ENCODE measurements at places on chromosomes 7 and 10.

DNA sequence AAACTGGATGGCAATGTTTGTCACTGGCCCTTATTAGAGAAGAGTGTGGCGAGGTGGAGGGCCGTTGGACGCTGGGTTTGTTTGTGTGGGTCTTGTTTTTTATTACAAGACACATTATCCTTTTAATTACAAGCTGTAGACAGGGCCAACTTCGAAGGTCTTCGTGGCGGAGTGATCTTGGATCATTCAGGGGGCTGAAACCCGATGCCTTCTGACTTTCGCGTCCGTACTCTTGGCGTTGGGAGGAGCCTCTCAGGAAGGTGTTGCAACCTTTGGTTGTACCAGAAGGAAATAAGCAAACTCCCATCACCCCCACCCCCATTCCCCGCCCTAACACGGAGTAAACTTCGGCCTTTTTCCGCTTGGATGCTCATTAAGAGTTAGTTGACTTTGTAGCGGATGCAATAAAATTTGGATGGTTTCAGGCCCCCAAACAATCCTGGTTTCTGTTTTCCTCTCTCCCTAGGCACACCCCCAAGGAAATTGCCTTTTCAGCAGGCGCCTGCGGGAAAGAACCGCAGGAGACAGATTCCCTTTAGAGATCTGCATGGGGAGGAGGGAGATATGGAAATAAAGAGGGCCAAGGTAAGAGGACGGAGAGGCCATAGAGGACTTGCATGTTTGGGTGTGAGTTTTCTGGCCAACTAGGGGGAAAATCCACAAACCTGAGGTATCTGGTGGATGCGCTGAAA lies 294.5 kb upstream of the NFE2L3 start:
- DNase-seq, result no peak

GRCh38 chr7:80699045-80699638 lies 60.7 kb downstream of the CD36 start:
- peak; percentile 35 for DNase-seq

DNA sequence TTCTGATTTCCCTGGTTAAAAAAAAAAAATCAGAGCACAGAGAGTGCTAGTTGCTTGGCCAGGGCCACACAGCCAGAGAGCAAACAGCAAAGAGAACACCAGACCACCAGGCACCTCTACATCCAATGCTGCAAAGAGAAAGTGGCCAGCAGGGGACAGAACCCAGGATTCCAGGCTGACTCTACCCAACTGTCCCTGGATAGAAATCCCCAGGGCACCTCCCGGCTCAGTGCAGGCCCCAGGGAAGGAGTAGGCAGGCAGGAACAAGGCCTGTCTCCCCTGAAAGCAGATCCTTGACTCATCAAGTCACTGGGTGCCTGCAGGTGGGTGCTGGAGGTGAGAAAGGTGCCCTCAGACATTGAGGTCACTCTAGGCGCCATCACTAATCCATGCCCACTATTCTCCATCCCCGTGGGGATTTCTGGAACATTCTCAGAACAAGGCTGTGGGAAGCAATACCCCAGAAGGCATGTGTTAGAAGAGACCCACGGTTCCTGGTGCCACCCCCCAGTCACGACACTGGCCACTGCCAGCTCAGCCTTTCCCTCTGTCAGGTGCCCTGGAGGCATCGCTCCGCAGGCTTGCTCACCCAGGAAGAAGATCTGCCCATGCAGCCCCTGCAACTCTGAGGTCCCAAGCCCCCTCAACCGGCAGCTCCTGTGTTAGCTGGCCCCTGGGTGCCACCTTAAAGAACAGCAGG lies 154.8 kb downstream of the GRID1 start:
- DNase-seq, result no peak

- no peak for DNase-seq
Measured at GRCh38 chr10:78763651-78764395, 304.9 kb upstream of the ZMIZ1 start.

DNA sequence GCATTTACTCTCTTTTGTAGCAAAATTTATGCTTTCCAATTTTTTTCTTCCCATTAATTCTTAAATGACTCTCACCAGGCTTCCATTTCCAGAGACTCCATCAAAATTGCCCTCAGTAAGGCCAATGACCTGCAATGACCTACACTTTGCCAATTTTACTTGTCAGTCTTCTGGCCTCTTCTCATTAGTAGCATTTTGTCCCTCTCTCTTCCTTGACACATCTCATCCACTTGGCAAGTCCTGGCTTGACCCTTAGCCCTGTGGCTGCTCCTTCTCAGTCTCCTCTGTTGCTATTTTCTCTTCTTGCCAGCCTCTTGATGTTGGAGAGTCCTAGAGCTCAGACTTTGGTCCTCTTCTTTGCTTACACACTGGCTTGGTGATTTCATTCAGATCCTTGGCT lies 166.1 kb upstream of the MTPN start:
- no peak for DNase-seq

GRCh38 chr7:67950321-67951083 lies 953.9 kb downstream of the TYW1 start:
- DNase-seq, result no peak

DNA sequence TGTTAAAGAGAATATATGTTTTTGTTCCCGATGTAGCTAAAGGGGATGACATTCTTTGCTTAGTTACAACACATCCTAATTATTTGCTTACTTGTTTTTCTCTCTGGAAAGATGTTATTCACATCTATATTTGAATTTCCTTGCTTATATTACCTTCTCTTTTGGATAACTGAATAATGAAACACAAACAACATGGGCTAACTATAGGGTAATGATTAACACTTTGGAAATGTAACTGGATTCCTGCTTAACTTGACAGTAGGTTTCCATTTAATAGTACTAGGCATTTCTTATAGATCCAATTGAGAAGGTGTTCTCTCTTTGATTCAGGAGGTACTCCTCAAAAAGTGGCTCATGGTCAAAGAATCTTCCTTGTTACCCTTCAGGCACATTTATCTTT lies 141.1 kb downstream of the CCSER2 start:
- DNase-seq, result no peak

- DNase-seq, result no peak
Measured at GRCh38 chr10:16116404-16117304, 256.3 kb upstream of the MINDY3 start.

DNA sequence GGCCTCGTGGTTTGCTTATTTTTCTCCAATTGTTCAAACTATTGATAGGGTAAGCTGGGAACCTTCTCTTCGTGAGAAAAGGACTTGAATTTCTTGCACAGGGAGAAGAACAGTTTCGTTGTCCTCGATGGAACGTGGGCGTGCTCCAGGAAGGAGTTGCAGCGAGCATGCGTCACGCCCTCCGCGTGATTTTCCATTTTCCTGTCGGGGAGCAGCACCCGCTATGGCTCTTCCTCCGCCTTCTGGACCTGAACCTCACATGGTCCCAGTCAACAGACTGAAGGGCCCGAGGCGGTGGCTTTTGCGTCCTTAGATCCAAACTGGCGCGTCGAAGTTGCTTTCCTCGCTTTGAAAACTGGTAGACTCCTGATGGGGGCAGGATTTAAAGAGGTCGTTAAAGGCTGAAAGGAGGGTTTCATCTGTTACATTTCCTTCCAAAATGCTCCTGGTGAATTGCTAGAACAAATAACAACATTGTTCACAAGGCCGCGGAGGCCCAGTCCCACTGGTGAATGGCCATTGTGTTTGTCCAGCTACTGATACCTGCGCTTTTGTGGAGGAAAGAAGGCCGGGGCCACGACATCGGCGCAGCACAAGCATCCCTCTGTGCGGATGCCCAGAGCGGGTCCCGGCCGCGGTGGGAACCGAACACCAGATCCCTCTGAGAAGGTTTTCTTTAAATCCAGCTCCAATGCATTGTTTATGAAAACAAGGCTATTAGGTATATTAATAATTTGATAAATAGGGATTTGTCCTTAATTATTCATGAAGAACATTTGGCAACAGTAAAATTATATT lies 75.9 kb downstream of the EBF3 start:
- no peak for DNase-seq

GRCh38 chr10:53458007-53458406 lies 685.4 kb upstream of the MBL2 start:
- no peak for DNase-seq

DNA sequence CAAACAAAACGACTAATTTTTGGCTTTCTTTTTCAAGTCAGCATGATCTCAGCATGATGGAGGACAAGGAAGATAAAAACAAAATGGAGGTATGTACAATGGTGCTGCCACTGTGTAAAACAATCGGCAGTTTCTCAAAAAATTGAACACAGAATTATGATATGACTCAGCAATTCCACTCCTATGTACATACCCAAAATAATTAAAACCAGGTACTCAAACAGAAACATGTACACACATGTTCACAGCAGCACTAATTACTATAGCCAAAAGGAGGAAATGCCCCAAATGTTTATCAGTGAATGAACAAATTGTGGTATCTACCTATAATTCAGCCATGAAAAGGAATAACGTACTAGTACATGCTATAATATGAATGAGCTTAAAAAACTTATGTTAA lies 29.9 kb downstream of the SNX13 start:
- no peak for DNase-seq

- DNase-seq, result no peak
Measured at GRCh38 chr7:132580277-132580676, 4.0 kb upstream of the PLXNA4 start.

DNA sequence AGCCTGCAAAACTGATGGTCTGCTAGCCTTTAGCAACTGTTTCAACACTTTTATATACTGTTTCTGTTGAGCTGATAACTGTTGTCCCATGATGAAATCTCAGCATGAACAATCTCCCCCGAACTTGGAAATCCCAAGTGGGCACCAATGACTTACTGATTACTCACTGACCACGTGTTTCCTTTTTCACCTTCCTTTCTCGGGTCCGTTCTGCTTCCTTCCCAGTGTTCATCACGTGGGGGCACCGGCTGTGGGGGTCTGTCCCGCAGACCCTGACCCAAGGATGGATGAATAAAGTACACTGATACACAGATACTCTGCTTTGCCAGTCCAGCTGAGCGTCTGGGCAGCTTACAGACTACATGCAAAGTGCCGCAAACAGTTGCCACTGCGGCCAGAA lies 39.0 kb upstream of the RASGEF1A start:
- DNase-seq, result no peak

DNA sequence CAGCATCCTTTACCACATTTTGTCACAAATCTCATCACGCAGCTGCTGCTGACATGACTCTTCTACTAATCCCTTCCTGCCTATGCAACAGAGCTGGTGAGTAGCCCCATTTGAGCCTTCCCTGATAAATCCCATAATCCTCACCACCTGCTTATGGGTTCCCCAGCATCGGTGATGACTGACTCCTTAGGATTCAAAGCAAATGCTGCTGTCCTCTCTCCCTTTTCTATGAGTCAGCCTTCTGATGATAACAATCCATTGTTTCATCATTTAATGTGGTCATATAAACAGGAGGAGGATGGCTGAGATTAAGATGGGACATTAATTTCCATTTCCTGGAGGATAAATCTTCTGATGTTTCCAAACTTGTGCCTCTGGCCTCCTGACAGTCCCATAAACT lies 73.4 kb downstream of the SORCS1 start:
- DNase-seq, result no peak

DNA sequence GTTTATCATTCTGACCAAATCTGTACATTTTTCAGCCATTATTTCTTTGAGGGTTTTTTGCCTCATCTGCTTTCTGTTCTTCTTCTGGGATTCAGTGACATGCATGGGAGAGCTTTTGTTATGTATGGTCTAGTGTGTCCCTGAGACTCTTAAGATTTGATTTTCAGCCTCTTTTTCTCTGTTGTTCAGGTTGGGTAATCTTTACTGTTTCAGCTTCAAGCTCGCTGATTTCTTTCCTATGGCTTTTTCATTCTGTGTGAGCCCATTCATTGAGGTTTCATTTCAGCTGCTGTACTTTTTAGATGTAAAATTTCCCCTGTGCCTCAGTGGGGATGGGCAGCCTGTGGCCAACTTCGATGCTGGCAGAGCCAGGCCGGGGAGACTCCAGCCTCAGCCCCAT lies 38.1 kb downstream of the FOXK1 start:
- DNase-seq, result no peak

DNA sequence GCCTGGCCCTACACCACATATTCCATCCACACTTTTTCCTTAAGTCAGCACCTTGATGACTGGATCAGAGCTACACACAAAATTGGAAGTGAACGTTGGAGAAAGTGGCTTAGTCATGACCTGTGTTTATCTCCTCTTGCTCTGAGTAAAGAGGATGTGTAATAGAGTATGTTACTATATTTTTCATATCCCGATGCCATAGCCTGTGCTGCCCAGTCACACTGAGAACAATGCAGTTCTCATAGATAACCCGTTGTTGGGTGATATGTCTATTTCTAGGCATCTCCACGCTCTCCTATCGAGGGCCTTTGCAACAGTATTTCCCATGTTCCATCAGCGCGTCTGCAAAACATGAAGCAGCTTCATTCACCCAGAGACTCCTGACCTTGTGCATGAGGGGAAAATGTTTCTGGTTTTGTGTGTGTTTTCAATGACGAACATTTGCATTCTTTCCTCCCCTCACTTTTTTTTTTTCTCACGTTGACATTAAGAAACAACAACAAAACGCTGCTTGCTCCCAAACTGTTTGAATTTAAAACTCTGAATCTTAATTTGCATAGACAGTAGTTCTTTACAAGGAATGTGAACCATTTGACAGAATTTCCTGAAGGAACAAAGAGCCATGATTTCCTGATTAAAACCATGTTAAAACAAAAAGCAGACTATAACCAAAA lies 43.4 kb downstream of the GRK5 start:
- no peak for DNase-seq

DNA sequence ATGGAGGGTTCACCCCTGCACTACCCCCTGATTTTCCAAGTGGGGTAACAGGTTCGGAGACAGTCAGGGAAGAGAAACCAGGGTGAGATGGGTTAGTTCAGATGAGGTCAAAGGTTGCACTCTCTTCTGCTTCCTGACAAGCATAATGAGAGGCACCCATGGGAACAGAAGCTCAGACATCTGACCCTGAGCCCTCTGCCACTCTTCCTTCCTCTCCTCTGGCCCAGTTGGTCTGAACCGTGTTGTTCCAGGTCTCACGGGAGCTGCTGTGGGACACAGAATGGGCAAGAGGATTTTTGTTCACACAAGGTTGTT lies 38.4 kb downstream of the DNAJB12 start:
- DNase-seq, result no peak

DNA sequence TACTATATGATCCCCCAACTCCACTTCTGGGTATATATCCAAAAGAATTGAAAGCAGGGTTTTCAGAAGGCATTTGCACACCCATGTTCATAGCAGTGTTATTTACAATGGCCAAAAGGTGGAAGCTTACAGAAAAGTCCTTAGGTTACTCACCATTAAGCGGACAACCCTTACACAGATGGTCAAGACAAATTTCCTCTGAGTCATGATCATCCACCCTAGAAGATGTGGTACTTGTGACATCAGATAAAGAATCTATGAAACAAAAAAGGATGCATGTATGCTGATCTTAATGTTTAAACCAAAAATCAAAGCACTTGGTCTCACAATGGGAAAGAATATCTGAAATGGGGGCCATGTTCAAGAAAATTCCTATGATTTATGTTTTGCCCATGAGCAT lies 31.1 kb downstream of the ZC3HAV1 start:
- DNase-seq, result no peak

DNA sequence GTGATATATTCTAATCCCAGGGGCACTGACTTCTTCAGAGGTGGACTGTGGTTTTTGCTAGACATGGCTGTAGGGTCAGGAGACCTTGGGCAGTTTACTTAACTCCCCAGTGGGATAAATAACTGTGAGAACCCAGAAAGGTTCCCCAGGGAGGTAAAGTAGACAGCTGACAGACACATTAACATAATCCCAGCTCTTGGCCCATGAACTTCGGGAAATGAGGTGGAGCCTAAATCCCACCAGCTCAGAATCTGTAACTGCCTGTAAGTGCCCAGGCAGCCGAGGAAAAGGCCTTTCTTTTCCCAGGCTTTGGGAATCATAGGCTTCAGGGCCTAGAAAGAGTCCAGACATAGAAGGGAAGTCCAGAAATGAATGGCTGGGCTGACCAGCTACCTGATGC lies 106.0 kb downstream of the LRRC18 start:
- no peak for DNase-seq
